ENCODE measurements at places on chromosomes 5 and 9.

GRCh38 chr5:152838241-152838786 lies 433.2 kb upstream of the NMUR2 start:
- DNase-seq = no peak

GRCh38 chr5:19626211-19626610 lies 361.8 kb downstream of the CDH18 start:
- DNase-seq = no peak

DNA sequence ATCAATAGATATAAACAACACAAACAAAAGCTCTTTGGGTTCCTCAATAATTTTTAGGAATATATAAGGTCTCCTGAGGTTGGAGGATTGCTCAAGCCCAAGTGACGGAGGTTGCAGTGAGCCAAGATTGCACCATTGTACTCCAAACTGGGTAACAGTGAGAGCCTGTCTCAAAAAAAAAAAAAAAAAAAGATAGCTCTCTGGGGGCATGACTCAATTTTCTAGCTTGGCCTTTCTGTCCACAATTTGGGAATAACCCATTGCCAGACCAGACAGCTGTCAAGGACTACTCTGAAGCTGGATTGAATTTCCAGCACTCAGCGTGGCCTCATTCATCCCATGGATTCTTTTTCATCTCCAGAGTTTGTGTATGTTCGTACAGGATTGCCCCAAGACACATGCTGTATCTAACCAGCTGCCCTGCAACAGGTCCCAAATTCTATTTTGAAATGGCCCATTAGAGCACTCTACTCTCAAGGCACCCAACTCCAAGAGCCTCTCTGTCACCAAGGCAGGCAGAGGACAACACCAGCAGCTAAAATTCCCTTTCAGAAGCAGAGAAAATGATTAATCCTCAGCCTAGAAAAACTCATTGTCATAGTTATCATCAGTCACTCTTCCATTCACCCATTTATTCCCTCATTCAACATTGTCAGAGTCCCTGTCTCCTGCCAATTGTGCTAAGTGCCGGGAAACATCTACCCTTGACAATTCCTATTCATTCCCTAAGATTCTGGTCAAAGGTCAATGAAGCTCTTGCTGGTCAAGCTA lies 8.7 kb downstream of the FAM193B start:
- DNase-seq = peak; percentile 36

GRCh38 chr5:65916636-65917035 lies 9.7 kb upstream of the ERBIN start:
- DNase-seq = peak; percentile 53

GRCh38 chr5:157820593-157821252 lies 38.2 kb downstream of the CLINT1 start:
- DNase-seq = peak; percentile 34
